Inflammatory macrophage (primary cell): ENCODE measurements at places on chromosomes 6 and 20.
A peak's percentile ranks its signal among the peaks of the same experiment; 100 is the strongest.

DNA sequence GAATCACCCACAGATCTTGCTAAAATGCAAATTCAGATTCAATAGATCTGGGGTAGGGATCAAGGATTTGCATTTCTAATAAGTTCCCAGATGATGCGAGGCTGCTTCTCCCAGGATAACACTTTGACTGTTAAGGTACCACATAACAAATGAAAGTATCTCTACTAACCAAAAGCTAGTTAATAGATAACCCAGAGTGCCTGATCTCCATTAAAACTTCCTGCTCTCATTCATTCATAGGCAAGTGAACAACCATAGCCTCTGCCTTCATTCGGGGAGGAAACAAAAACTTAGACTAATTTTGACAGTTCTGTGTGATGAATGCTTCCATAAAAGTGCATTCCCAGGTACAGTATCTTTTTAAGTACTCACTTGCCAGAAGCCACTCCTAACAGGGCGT is 265.6 kb upstream of the BTBD3 start:
- no peak for DNase-seq

DNA sequence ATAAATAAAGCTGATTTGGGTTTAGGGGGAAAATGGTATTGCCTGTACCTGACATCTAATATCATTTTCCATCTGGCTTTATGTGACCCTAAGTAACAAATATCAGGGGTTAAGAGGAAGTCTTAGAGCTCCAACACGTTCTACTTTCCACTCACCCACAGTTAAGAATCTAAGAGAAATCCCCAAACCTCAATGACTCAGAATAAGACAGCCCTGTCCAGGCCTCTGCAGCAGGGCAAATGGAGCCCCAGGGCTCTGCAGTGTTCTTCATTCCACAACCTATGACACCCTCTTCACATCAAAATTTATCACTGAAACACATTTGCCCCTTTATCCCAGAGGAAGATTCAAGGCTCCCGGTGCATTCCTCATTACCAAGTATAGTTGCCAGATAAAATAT is 20.3 kb upstream of the TENT5A start:
- DNase-seq, result peak; percentile 76

DNA sequence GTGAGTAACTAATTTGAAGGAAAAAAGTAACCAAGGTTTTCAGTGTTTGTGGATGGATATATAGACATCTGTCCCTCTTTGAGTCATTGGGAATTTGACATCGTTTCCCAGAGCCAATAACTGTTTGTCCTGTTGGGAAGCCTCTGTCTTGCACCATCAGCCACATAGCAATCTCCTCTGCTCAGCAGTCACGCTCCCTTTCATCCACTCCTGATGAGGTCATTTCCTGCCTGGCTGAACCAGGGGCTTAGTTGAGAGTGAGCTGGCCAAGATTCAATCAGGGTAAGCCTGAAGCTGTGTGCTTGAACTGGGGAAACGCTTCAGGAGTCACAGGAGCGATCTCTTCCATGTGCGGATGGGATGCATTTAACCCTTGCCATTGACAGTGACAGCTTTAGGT is 121.5 kb upstream of the FOXQ1 start:
- no peak for DNase-seq

DNA sequence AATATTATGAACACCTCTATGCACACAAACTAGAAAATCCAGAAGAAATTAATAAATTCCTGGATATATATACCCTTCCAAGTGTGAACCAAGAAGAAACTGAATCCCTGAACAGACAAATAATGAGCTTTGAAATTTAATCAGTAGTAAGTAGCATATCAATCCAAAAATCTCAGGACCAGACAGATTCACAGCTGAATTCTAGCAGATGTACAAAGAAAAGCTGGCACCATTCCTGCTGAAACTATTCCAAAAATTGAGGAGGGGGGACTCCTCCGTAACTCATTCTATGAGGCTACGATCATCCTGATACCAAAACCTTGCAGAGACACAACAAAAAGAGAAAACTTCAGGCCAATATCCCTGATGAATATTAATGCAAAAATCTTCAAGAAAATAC is 67.0 kb upstream of the PDE7B start:
- no peak for DNase-seq

- no peak for DNase-seq
These were observed 657 bp downstream of the NT5DC1 start for GRCh38 chr6:116101302-116101718.

GRCh38 chr20:37071481-37071911 is 24.3 kb downstream of the RBL1 start:
- no peak for DNase-seq

GRCh38 chr20:37376324-37376723 is 30.4 kb downstream of the SRC start:
- DNase-seq, result no peak

- DNase-seq, result no peak
These were observed 2.0 kb downstream of the HLA-B start for GRCh38 chr6:31354864-31355582.

DNA sequence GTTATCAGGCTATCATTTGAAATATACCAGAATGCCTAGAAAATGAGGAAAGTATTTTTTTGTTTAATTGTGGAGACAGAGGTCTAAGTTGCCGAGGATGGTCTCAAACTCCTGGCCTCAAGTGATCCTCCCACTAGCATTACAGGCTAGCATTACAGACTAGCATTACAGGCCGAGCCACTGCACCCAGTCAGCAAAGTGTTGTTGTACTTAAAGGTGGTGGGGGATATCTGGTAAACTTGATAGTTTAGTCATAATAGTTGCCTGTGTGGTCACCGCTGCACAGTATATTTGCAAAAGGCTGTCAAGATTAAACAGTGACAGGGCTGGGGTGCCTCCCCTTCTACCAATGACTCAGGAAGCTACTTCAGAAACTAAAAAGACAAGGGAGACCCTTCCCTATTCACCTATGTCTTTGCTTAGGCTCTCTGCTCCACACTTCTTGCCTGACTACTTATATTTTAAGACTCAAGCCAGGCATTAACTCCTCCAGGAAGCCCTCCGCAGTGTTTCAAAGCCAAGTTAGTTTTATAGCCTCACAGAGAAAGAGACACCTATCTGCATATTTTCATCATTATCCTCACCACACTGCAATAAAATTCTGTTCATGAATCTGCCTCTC is 3.1 kb upstream of the AKIRIN2 start:
- DNase-seq, result no peak

- DNase-seq, result no peak
These were observed 39.5 kb upstream of the PREP start for GRCh38 chr6:105442369-105442768.

DNA sequence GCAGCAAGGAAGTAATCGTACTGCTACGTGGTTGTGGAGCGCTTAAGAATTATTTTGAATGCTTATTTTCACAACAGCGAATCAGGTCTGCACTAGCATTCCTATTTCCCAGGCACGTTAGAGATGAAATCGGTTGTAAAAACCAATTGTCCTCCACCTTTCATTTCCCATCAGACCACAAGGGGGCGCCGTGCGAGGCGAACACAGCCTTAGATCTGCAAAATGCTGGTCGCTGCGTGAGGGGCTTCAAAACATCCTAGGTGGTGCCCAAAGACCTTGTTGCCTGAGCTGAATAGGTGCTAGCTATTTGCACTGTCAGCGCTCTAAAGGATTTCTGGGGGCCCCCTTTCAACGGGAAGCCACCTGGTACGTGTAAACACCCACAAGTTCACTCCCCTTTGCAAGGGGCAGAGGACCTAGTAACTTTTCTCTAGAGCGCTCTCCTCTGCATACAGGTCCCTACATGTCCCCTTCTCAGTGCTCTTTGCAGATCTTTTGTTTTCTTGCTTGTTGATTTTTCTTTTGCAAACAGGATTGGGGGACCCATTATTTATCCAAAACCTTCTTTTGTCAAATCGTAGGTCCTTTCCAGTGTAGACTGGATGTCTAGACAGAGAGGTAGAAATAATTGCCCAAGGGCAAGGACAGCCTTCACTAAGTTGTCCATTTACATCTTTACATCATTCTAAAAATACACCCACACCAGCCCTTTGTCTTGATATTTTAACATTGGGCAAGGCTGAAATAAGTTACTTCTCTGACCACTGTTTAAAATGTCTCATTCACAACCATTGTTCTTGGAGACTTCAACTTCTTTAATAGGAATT is 59.8 kb downstream of the NEDD9 start:
- peak; percentile 37 for DNase-seq

DNA sequence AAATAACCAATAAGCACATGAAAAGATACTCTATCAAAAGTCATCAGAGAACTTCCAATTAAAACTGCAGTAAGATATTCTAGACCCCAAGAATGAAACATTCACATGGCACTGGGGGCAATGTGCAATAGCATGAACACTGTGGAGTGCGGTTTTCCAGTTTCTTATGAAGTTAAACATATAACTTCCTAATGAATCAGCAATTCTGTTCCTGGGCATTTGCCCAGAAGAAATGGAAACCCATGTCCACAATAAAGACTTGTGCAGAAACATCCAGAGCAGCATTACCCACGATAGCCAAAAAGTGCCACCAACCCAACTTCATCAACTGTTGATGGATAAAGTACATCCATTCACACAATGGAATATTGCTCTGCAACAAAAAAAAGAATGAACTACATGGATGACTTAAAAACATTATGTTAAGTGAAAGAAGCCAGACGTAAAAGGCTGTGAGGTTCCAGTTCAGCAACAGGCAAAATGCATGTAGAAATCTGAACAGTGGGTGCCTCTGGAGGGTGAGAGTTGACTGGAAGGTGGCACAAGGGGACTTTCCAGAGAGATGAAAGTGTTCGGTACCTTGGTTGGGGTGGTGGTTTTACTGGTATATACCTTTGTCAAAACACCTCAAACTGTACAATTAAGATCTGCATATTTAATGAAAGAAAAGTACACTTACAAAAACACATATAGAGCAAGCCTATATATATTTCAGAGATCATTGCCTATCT is 207.2 kb upstream of the ECI2 start:
- DNase-seq, result no peak

DNA sequence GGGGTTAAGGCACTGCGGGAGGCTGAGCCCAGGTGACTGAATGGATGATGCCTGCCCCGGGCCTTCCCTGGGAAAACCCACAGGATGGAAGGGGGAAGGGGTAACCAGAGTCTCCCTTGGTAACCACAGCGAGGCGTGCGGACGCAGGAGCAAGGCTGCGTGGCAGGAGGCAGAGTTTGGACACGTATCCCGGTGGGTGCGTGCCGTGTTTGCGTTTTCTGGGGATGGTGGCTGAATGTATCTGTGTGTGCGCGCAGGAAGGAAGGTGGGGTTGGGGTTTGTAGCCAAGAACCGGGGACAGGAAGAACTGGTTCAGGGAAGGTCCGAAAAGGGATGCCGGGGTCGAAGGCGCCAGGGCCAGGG is 1.8 kb downstream of the MDGA1 start:
- no peak for DNase-seq

DNA sequence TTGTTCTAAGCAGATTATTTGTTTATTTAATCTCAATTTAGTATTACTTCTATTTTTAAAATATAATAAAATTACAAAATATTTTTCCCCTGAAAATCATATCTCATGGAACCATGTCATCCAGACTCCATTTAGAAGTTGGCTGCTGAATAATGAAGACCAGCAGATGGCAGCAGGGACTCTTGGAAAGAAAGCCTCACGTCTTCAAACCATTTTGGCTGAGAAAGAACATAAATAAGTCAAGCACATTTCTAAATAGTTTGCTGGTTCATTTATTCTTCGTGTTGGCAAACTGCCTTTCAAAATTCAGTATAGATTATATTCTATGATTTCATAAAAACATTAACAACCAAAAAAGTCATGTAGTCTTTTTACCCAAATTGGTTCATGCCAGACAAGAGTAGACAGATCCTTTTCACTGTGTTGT is 71.7 kb downstream of the RCAN2 start:
- DNase-seq, result peak; percentile 75

DNA sequence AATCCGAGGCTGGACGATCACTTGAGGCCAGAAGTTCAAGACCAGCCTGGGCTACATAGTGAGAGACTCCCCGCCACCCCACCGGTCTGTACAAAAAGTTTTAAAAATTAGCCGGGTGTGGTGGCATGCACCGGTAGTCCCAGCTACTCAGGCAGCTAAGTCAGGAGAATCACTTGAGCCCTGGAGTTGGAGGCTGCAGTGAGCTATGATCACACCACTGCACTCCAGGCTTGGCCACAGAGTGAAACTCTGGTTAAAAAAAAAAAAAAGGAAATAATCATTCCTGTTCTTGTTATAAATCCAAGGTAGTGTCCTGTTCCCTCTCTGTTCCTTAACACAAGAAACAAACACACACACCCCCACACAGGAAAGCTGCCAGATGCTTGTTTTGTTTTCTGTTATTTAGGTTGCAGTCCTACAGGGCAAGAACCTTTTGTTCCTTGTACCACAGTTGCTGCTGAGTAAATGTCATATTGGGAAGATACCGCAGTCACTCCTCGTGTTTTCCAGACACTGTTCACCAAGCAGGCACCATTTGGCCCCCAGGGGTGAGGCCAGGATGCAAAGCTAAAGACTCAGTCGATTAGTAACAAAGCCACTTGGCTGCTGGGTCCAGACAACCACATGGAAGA is 28.9 kb downstream of the ASIP start:
- no peak for DNase-seq

DNA sequence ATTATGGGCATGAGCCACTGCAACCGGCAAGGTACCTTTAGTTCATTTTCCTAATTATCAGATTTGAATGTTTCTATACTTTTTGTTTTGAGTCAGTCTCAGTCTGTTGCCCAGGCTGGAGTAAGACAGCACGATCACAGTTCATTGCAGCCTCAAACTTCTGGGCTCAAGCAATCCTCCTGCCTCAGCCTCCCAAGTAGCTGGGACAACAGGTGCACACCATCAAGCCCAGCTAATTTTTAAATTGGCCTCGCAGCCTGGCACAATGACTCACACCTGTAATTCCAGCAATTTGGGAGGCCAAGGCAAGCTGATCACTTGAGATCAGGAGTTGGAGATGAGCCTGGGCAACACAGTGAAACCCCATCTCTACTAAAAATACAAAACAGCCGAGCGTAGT is 24.4 kb downstream of the STAU1 start:
- no peak for DNase-seq

DNA sequence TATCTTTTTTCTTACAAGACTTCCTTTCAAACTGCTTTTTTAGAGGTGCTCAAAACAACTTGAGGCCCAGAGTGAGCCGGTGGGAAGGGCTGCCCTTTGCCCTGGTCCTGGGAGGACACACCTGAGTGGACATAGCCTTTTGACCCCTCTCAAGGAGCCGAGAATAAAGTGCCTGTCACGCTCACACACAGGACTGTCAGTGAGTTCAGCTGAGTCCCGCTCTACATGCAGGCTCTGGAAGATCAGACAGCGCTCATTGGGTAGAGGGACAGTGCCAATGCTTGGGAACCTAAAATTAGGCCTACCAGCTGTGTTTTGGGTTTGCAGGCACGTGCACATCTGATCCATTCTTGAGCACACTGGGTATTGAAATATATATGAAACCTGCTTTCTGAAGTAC is 387.8 kb downstream of the CD83 start:
- DNase-seq, result no peak

GRCh38 chr20:63279931-63280330 is 7.3 kb downstream of the ARFGAP1 start:
- DNase-seq, result no peak

- DNase-seq, result no peak
These were observed 185.1 kb downstream of the PDE7B start for GRCh38 chr6:136036601-136037000.

- peak; percentile 78 for DNase-seq
These were observed 63.7 kb downstream of the PHACTR2 start for GRCh38 chr6:143741480-143741879.
